ENCODE measurements at places on chromosomes 3 and 15.

GRCh38 chr3:143565951-143566350 is 282.3 kb downstream of the SLC9A9 start:
- DNase-seq, result no peak

- DNase-seq, result no peak
Measured at GRCh38 chr3:197432384-197433127, 123.2 kb downstream of the BDH1 start.

DNA sequence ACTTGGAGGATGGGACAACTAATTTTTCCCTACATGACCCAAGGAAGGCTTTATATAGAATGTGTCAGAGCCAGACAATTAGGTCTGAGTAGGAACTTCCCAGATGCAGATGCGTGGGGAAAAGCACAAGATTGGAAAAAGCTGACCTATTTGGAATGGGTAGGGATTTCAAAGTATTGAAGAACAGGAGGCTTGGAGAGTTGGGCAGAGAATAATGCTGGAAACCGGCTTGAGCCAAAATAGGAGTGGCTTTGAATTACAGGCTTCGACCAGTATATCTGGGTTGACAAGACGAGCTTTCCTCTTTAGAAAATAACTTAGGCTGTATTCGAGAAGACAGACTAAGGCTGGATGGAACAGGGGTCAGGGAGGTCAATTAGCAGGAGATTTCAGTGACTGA is 181.1 kb downstream of the GBE1 start:
- DNase-seq, result no peak

GRCh38 chr3:126134219-126134975 is 46.0 kb downstream of the ALDH1L1 start:
- peak; percentile 43 for DNase-seq

DNA sequence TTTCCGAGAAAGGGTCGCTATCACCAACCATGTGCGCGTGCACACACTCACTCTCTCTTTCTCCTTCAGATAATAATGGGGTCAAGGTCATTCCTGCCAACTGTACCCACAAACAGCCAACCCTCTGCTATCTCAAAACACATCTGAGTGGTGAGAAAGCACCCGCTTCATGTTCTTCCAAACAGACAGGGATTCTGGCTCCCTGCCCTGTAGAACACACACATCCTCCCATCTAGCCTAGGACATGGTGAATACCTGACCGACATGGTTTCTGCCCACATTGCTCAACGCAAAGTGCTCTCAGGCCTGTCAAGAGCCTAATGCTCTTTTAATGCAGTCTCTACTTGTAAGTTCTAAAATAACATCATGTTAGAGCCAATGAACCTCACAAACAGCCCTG is 302.2 kb downstream of the FOXP1 start:
- DNase-seq, result no peak

Data from DMS79 treated with DMSO at 0.1 percent for 48 hours (cell line).